ENCODE measurements at places on chromosomes 7 and 10.

DNA sequence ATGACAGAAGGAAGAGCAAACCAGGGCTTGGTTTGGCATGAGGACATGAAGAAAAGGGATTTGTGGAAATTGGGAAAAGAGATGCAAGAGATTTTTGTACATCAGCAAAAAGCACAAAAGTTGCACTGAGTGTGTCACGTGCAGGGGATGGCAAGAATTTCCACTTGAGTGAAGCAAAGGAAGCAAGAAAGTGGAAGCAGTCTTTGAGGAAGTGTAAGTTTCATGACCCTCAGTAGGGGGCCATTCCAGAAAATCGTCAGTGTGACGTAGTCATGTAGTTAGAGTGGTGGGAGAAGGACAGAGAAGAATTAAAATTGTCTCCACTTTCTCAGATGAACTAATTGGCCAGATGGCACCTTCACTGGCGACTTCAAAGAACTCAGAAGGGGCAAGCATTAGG is 123.3 kb upstream of the FZD1 start:
- H3K27ac ChIP-seq: no peak overlapping the region
- H3K36me3 ChIP-seq: no peaks in the 10 kb centered on the region
- H3K4me1 ChIP-seq: no peaks in the 10 kb centered on the region
- no peak overlapping the region for H3K4me3 ChIP-seq
- DNase-seq: no peak
- H3K27me3 ChIP-seq: peaks cover 4% of the 10 kb centered on the region

- peaks cover 15% of the 10 kb centered on the region for H3K4me1 ChIP-seq
- H3K4me3 ChIP-seq: no peak overlapping the region
- H3K27me3 ChIP-seq: peaks cover 75% of the 10 kb centered on the region
Observed at GRCh38 chr7:132580277-132580676, 4.0 kb upstream of the PLXNA4 start.

DNA sequence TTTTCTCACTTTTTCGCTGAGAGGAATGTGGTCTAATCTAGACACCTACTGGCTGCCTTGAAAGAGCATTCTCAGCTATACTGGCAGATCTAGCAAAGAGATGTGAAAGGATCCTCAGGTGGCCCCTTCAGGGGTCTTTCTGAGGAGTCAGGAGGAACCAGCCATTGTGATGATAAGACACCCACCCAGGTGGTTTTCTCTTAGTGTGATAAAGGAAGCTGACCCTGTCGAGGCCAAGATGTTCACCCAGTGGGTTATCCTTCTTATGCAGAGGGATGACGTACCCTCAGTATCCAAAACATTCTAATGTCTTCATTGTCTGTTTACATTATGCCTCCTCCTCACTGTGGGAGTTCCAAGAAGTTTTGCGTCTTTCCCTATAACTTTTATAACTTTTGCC is 98.3 kb upstream of the LRGUK start:
- no peaks in the 10 kb centered on the region for H3K4me1 ChIP-seq
- no peaks in the 10 kb centered on the region for H3K36me3 ChIP-seq
- no peak for DNase-seq
- no peak overlapping the region for H3K27ac ChIP-seq
- H3K4me3 ChIP-seq: no peak overlapping the region

- H3K27me3 ChIP-seq: no peaks in the 10 kb centered on the region
- no peak overlapping the region for H3K27ac ChIP-seq
- H3K4me3 ChIP-seq: no peak overlapping the region
- no peak for DNase-seq
Observed at GRCh38 chr10:81502677-81503359, 372.2 kb upstream of the NRG3 start.

DNA sequence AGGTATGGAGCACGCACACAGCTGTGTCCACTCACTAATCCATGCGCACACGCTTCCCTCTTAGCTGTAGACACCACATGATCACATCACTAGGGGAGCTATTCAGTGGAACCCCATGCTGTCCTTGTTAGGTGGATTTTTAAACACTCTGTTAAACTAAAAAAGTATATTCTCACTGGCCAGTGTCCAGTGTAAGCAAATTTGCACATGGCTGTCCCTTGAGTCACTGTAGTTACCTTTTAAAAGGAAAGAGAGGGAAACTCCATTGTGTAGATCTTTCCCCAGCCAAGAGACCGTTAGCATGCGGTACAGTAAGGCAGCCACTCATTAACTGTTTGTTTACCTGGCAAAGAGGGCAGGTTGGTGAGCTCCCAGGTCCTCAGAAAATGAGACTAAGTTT is 81.6 kb upstream of the INSYN2A start:
- H3K27me3 ChIP-seq: peaks cover 26% of the 10 kb centered on the region
- H3K4me3 ChIP-seq: no peak overlapping the region
- no peaks in the 10 kb centered on the region for H3K4me1 ChIP-seq
- no peak for DNase-seq
- H3K27ac ChIP-seq: no peak overlapping the region
- H3K36me3 ChIP-seq: no peaks in the 10 kb centered on the region

Measured in activated naive CD4-positive, alpha-beta T cell treated with anti-CD3 and anti-CD28 coated beads, Interleukin-2, amount 10 ng/mL, durations not matched to agents 7 days and 5 days (primary cell).